ENCODE measurements at places on chromosomes 3 and 15. TPM values are rescaled to one million over a fixed set of nuclear protein-coding genes. Genes with fewer than 3 reads are reported as not detected.

The P2RY12 gene
- total RNA-seq: 9.0 TPM

GRCh38 chr3:13015286-13016082 is 57.7 kb downstream of the IQSEC1 start:
- peak; percentile 49 for DNase-seq

DNA sequence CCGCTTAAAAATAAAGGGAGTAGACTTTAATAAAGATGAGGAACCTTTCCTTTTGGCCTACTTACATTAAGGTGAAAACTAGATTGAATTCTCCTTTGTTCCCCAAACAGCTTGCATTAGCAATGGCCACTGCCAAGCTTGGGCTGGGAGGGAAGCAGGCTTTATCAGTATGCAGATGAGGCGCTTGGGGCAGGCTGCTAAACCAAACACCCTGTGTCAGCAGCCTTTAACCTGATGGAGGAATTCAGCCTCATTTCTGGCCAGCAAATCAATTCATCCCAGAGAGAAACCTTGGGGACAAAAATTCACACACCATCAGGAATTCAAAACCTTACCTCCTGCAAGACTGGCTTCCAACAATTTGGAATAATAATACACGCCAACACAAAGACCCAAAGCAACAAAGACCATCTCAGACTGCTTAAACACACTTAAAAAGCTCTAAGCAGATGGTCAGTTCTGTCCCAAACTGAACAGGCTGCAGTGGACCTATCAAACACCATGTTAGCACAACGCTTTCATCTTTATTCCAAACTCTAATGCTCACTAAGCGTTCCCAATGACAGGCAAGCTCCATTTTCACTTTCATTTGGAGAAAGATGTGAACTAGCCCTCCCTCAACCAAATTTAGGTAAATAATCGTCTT is 255.1 kb upstream of the CMC1 start:
- DNase-seq: no peak

DNA sequence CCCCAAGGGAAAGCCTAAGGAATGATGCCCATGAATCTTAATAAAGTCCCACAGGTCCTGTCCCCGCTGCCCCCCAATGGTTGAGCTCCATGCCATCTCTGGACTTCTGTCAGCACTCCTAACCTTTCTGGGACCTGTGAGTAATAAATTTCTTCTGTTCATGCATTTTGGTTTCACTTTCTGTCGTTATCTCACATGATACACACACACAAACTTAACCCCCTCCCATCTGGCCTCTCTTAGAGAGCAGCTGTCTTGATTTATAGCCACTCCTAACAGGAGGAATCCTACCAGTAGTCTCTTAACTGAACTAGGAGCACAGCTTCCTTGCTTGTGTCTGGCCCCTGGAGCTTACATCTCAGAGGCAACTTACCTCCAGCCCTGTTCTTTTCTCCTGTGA is 82.7 kb upstream of the SELENOK start:
- DNase-seq: no peak

GRCh38 chr3:186511245-186511644 is 32.9 kb downstream of the CRYGS start:
- DNase-seq: no peak
